ENCODE measurements at places on chromosomes 5 and 9.

DNA sequence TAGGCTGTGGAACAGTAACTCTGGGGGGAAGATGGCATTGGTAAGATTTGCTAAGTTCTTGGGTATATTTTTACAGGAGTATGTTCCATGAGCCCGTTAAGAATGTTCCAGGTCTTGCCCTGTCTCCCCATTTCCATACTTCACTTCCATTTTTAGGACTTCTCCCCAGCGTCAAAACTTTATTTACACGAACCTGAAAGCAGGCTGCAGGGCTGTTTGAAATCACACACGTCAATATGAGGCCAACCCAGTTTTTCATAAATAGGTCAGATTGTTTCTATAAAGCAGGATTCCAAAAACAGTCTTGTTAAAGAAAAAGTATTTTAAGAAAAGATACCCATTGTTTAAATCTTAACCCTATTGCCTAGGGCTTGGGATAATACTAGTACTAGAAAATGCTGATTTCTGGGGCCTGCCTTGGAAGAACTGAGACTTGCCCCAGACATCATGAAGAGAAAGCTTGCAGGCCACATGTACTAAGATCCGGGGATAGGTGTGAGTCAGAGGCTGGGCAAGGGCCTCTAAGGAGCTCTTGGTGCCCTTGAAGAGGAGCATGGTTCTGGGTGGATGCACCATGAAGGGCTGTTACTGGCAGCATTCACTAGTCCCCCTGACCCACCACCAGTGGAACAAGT lies 24.2 kb downstream of the TRIO start:
- peak; percentile 45 for DNase-seq

DNA sequence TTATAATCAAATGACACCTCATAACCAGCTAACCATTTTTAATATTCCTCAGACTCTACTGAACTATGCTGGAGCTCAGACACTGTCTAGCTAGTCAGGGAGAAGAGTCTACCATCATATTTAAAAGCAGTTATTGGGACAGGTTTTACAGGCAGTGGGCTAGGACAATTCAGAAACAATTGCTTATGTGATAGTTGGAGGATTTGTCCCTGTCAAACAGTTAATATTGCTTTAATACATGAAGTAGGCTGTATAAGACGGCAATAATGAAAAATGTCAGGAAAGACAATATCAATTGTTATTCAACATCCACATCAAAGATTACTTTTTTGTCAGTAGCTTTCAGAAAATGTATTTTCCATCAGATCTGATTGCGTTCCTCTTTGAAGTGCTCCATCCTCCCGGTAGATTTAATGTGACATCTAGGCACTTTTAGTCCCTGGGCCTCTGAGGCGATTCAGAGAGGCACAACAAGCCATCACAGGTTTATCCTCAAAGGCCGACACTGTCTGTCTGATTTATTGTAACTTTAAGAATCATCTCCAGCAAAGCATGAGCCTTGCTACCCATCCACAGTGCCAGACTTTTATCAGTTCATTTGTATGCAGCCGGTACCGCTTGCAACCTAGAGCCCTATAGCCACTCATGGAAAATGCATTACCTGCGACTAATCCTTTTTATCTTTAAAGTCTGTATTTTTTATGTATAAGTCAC lies 152.2 kb downstream of the PSAT1 start:
- no peak for DNase-seq

GRCh38 chr9:13022756-13023155 lies 247.9 kb downstream of the LURAP1L start:
- no peak for DNase-seq

DNA sequence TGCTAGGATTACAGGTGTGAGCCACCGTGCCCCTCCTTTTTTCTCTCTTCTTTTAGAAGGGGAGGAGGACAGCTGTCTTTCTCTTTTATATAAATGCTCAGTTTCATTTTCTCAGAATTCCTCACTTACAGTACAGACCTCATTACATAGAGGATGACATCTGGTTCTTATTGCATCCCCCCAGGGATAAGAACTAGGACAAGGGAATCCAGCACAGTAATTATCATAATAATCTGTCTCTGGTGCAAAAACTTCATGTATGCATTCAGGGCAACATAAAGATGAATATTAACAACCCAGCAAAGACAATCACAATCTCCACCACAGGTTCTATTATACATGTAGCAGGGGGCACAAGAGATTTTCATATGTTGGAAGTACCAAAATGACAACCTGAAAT lies 5.1 kb downstream of the SPZ1 start:
- DNase-seq: no peak

GRCh38 chr5:107184066-107184465 lies 486.7 kb downstream of the EFNA5 start:
- DNase-seq: no peak

DNA sequence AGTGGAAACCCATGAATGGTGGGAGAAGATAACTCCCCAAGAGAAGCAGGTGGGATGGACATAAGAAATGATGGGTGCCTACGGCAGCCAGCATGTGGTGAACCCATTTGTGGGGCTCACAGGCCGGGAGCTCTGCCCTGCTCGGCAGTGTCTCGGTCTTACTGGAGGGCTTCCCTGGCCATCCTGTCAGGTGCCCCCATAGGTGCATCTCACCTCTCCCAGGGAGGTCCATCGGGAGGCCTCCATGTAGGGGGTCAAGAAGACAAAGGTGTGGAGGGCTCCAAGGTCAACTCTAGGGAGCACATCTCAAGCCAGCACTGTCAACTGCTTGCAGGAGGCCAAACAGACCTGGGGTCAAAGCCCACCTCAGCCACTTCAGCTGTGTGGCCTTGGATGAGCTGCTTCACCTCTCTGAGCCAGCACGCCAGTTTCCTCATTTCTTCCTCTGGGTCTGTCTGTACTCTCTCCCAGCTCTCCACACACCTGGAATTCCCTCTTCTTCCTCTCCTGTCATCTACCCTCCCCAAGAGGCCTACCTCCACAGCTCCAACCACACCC lies 10.5 kb upstream of the ADGRD2 start:
- no peak for DNase-seq

DNA sequence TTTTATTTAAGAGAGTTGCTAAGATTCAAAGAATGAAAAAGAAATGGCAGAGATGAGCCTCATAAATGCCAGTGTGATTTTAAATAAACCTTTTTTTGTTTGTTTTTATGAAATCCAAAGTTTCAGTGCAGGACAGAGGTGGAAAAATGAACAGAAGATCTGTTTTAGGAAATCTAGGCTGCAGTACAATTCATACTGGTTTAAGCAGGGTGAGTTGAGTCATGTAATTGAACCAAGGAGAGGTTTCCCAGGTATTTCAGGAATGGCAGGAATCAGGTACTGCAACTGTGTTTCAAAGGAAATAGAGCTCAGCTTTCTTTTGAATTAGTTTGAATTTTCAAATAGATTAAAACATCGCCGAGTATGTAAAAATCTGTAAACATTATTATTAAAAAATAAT lies 3.0 kb upstream of the ANKRD31 start:
- DNase-seq: peak; percentile 90

DNA sequence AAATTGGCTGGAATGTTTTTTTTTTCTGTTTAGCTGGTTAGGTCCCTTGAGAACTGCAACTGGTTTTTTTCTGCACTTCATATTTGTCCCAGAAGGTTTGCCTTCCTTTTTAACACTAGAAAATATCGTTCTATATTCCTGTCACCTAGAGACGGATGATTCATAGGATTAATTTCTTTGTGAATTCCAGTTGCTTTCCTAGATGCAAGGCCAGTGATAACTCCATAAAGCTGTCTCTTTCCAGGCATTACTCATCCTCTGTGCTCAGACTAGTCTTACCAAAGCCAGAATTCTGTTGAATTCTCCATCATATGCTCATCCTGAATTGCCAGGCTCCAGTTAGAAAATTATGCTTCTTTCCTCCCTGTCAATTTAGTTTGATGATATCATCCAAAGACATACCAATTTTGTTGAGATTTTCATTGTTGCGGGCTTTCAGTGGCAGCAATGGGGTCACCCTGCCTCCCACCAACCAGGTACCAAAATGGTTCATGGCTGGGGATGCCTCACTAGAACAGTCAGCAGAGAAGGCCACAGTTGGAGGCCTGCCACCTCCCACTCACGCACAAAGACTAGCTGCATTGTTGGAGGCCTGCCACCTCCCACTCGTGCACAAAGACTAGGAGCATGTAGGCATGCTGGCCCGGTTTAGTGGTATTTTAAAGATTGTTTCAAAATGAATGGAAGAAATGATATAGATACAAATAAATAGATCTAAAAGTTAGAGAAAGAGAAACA lies 8.5 kb downstream of the BAAT start:
- peak; percentile 80 for DNase-seq

- no peak for DNase-seq
These were observed 103.6 kb downstream of the GTF3C4 start for GRCh38 chr9:132773764-132774339.

DNA sequence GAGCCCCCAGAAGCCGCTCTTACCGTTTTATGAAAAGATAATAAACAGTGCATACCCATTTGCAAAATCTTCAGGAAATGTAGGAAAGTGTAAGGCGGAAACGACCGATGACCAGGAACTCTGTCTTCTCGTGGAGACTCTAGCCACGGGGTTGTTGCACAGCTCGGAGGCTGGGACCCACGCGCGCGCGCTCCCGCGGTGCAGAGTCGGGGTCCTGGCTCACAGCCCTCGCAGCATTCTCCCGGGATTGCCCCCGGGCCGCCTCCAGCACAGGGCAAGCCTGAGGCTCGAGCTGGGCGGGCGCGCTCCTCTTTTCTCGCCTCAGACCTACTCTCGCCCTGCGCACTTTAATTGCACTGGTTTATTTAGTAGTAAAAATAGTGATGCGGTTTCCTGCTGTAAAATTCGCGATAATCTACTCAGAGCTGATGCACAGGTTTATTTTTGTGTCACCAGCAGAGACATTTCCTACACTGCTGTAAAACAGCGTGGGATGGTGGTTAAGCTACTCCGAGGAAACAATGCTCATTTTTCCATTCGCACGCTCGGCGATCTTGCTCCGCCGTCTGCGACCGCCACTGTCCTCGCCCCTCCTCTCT lies 15.5 kb downstream of the TRIM7 start:
- no peak for DNase-seq

GRCh38 chr5:76744632-76745031 lies 28.7 kb downstream of the F2R start:
- DNase-seq: no peak

DNA sequence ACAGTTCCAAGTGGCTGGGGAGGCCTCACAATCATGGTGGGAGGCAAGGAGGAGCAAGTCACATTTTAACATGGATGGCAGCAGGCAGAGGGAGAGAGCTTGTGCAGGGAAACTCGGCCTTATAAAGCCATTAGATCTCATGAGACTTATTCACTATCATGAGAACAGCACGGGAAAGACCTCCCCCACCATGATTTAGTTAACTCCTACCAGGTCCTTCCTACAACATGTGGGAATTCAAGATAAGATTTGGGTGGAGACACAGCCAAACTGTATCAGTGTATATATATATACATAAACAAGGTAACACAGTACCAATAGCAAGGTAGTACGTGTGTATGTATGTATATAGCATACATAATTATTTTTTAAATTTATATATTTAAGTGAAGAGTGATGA lies 50.9 kb downstream of the NFX1 start:
- no peak for DNase-seq

GRCh38 chr9:86942281-86943200 lies 4.8 kb downstream of the GAS1 start:
- no peak for DNase-seq

GRCh38 chr5:115379622-115380344 lies 83.3 kb upstream of the CCDC112 start:
- peak; percentile 83 for DNase-seq

DNA sequence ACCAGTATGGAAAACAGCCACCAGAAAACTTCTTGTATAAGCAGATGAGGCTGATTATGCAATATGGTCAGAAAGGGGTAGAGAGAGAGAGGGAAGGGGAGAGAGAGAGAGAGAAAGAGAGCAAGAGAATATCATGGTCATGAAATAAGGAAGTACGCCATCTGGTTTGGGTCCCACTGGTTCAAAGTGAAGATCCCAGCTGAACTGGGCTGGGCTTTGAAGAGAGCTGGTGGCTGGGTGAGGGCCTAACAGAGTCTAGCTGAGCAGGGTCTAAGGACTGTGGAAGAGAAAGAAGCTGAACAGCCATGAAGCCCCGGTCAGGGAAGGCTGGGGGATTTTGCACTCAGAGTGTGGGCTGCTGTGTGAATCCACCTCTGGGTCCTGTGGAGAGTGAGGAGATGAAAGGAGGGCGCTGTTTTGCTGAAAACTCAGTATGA lies 14.6 kb downstream of the TRIM14 start:
- no peak for DNase-seq

DNA sequence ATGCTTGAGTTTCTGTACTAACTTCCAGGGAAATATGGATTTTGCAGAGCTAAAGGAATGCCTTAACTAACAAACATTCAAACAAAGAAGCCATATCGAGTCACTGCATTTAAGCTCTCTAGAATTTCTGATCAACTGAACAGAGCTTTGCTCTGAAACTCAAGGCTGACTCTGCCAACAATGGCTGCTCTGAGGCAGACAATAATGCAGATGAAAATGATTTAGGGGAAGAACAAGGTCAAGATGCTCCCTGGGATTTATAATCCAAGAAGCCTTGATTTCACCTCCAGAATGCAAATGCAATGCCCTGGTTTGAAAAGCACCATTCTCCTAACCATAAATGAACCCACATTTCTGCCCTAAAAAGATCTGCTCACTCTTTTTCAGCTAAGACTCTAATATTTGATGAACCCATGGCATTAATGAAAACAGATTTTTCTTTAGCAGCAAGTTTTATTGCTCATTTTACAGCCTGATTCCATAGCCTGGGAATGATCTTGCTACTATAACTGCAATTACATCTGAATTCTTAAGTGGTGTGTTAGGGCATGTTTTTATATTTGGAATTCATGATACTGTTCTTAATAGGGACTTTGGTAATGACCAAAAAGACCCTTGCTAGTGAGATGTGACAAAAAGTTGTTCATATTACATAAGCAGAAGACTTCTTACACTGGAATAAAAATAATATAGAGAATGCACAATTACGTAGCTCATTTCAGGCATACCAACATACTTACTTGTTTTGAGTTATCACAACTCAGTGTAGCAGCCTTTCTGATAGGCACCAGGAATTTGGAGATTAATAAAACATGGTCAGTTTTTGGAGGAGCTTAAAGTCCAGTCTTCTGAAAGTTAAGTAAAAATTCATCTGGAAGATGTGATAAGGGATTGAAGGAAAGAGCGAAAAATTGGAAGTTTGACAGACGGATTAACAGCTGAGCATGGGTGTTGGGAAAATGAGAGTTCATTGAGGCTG lies 169.4 kb downstream of the TRPM3 start:
- DNase-seq: no peak

DNA sequence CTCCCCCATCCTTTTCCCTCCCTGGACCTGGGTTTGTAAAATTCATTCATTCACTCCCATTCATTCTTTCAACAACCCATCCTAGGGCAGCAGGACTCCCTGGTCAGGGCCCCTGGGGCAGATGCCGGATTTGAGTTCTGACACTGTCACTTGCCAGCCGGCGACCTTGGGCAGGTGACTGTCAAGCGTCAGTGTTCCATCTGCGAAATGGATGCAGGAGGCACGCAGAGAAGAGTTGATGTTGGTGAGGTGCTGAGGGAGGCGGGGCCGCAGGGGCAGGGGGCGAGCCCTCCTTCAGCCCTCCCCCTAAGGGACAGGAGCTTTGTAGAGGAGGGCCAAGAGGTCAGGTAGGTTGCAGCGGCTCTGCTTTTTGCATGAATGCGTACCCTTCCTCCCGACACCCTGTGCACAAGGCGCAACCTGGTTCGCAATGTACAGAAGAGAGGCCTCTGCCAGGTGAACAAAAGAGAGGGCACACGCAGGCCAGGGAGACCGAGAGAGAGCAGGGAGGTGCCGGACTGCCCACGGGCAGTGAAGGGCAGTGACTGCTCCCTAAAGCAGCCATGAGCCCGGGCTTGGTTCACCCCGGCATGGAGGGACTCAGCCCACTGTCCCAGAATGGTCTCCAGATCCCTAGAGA lies 128.1 kb downstream of the BARX1 start:
- DNase-seq: no peak
